ENCODE measurements at places on chromosomes 5 and 9.

DNA sequence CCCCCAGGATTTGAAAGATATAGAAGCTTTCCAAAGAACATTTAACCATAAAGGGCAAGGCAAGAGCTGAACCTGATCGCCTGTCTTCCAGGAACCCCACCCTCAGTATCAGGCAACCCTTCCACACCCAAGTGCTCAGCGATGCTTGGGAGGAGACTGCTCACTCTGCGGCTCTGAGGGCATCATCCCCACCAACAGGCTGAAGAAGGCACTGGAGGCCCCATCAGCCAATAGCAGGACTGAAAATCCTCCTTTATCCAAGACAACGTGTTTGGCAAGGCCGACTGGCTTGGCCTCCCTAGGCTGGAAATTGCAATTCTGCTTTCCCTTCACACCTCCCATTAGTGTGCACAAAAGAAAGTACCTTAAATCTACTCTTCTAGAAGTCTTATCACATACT is 1.4 kb upstream of the PPP2CA start:
- no peak for DNase-seq

GRCh38 chr9:70403166-70403565 is 11.3 kb downstream of the KLF9 start:
- no peak for DNase-seq

DNA sequence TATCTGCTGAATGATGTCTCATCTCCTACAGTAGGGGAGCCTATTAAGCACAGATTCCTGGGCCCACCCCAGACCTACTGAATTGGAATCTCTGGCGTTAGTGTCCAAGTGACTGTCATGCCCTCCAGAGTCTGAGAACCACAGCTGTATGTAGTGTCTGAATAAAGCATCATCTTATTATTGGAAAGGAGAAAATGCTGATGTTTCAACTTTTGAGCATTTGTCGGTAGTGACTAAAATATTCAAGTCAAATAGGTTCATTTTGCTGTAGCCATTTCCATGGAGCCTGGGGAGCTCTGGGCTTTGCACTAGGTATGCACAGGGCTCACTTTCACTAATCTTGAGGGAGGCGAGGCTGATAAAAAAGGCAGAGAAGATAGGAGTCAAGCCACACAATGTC is 4.8 kb upstream of the PPARGC1B start:
- no peak for DNase-seq

DNA sequence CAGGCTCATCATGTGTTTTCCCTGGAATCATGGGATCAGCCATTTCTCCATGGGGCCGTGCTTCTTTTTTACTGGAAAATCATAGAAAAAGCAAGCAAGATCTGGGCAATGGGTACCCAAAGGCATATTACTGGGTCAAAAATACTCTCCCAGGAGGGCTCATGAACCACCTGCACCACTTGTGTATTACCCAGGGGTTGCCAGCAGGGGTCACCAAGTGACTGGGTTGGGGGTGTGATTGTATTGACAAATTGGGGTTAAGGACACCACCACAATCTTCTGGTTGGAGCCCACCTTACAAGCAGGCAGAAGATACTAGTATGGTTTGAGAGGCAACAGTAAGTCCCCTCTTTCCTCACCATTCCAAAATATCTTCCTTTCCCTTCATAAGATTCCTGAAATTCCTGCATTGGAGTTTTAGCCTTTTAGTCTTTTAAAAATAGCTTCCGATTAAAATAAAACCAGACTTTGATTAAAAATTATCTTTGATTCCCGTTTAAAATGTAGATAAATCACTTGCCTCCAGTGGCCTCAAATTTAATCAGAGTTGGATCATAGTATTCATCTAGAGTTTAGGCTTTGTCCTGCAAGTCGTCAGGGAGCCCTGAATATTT is 603.3 kb downstream of the KIF4B start:
- DNase-seq: peak; percentile 78

DNA sequence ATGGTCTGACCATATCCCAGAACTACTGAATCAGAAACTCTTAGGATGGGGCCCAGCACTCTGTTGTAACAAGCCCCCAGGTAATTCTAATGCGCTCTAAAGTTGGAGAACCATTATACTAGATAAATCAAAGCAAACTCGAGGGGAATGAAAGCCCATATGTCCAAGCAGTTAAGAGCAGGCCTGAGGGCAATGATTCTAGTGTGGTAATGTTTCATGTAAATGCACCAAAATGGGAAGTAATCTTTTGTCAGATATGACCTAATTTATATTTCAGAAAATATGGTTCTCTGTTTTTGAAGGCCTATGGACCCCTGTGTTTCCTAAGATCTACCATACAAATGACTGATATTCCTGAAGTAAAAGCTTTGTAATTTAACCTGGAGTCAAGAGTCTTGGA is 108.0 kb upstream of the PTGER4 start:
- DNase-seq: no peak

DNA sequence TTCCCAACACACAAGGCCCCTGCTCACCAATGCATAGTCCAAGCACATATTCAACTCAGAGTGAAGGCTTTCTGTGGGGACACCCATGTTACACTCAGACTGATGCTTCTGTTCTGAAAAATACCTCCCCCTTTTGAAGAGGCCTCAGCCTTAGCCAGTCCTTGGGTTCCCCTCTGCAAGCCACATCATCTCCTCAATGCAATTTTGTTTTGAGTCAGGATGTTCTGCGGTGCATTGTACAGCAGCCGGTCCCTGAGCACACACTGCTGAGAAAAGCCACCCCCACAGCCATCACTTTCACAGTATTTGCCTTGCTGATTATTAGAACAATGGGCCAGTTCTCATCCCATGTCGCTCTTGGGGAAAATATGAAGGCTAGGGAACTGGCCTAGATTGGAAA is 241.2 kb downstream of the FAM114A2 start:
- no peak for DNase-seq
